NCI-H2227 treated with DMSO at 0.1 percent for 48 hours (cell line): ENCODE measurements at places on chromosomes 16 and 17.

GRCh38 chr16:10584981-10585438 lies 4.6 kb upstream of the EMP2 start:
- no peak for DNase-seq

- DNase-seq: no peak
Observed at GRCh38 chr17:78674156-78674555, 97.0 kb upstream of the DNAH17 start.

- DNase-seq: no peak
Observed at GRCh38 chr16:81121474-81121990, 25.3 kb upstream of the GCSH start.

- DNase-seq: no peak
Observed at GRCh38 chr16:69618721-69619120, 53.0 kb downstream of the NFAT5 start.

GRCh38 chr17:38447502-38448085 lies 19.3 kb downstream of the ARHGAP23 start:
- no peak for DNase-seq

DNA sequence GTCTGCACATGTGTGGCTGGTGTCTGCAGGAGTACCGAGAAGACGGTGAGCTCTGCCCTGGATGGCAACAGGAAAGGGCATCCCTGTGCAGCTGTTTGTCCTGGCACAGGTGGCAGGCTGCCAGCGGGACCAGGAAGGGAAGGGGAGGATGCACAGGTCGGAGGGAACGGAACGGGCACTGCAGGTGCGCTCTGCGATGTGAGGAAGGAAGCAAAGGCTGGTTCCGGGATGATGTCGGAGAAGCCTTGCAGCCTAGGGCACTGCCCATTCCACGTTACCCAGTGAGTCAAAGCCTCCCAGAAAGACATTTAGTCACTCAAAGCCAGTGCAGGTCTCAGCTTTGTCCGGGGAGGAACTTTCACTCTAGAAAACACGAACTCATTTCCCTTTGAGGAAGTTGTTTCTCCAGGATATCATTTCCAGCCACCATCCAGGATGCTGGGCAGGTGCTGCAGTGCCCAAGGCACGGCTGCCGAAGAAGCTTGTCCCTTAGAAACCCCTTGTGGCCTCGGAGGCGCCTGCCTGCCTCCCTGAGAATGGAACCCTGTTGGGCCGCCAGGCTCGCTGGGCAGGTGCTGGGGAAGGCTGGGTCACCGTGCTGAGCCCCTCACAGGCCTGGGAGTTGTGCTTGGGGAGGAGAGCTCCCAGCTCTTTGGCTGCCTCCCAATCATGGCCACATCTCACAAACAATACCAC lies 4.5 kb upstream of the TMEM235 start:
- DNase-seq: no peak

DNA sequence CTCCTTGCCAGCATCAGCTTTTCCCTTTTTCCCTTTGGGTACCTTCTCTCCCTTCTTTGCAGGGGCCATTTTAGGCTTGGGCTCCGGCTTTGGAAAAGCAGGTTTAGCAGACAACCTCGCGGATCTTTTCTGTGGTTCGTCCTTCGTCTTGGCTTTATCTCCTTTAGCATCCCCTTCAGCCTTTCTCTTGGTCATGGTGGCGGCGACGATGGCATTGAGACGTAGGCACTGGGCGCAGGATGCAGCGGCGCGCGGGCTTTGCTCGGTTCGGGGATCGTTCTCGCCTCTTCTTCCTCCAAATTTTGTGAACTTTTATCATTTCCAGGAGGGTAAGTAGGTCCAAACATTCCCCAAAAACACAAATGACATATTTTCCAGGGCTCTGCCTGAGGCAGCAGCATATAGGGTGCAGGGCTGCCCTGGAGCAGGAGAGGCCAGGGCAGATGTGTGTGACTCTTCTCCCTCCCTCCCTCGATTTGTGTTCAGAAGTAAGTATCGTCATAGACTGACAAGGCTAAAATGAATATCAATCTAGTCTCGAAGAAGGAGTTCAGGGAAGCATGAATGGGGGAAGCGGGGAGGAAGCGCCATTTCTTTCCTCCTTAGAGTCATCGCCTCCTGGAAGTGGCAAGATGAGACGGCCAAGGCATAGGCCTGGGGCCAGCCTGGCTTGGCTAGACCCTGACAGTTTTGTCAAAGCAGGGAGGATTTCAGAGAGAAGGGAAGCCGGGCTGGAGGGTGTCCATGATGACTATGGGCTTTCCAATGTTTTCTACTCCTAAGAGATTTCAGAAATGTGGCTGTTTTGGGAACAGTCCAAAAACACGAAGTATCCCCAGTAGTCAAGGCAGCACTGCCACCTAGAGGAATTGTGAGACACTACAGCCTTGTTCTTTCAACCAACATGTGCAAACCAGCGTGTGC lies 13.2 kb downstream of the CHCT1 start:
- DNase-seq: peak; percentile 83

DNA sequence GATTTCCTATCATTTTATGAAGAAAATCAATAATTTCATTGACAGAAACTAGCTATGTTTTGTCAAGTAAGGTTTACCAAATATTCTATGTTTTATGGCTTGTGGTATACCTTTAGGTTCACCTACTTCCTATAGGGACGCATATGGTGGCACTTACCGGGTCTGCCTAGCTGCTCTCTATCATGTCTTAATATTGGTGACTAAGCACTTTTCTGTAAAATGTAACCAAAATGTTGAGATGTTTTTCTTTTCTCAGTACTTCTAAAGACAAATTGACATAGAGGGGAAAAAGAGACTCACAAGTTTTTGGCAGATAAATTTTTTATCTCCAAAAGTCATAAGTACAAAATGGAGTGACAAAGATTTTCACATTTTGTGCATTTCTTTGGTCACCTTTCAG lies 22.6 kb upstream of the MYH4 start:
- DNase-seq: no peak

DNA sequence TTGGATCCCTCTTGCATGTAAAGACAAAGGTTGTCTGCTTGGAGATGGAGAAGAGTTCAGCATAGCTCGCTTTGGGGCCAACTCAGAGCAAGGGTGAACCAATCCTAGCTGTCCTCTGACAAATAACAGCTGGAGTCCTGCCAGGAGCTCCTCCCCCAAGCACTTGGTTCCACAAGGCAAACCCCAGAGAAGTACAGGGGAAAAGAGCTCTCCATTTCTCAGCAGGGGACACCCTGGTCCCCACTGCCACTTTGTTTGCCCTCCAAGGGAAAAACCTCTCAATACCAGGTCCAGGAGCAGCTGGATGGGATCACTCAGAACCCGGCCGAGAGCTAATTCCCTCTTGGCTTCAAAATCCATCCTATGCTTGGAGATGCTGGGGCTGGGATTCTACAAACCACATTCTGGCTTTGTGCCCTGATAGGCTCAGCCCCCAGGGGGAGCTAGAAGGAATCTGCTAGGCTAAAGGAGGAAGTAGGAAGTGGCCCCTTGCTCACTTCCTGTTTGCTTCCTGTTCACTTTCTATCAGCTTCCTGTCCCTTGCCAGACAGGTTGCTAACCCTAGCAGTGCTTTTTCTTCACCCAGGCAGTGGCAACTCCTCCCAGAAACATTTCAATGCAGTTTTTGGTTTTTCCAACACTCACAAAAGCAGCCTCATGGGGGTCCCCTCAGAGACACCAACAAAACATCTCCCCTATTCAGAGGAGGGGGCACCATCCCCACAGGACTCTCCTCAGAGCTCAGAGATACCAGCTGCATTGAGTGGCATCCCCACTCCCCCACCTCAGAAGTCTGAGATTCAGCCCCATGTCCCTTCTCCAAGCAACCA lies 30.7 kb downstream of the CDRT4 start:
- DNase-seq: no peak

DNA sequence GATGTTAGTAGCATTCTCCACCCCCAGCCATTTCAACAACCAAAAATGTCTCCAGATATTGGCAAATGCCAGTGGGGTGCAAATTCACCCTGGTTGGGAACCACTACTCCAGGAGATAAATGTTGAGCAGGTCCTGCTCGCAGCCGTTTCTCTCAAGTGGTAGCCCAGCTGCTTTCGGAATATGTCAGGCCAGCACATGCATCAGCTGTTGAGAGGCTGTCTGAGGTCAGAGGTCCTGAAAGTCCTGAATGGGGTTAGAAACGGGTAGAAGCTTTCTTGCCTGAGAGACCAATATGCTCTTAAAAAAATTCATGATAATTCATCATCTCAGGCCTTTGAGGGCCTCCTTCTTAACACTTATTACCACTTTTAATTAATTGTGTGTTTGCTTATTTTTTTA lies 31.0 kb downstream of the TEKT5 start:
- no peak for DNase-seq

DNA sequence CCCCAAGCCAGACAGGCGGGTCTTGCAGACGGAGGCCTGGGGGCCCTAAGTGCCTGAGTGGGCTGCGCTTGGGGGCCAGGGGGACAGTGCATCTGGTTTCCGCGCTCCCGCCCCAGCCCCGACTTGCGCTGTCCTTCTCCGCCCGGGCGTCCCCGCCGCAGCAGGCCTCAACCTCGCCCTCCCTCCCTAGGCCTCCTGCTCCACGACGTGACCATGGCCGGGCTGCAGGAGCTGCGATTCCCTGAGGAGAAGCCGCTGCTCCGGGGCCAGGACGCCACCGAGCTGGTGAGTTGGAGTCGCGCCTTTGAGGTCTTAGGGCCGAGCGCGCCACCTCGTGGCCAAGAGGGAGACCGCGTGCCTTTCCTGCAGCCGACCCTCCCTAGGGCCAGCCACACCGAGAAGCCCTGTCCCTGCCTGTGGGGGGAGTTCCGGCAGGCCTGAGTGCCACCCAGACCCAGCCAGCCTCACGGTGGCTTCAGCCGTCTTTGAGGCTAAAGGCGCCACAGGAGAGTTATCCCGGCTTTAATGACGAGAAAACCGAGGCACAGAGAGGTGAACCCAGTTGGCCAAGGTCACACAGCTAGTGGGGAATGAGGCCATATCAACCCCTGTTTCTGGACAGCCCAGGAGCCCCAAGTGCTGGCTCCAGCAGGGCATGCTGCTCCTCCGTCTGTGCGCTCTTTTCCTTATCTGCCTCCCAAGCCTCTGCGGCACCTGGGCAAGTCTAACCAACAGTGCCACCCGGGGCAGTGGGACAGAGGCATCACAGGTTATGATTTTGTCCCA lies 12.2 kb upstream of the NDRG4 start:
- DNase-seq: peak; percentile 69

DNA sequence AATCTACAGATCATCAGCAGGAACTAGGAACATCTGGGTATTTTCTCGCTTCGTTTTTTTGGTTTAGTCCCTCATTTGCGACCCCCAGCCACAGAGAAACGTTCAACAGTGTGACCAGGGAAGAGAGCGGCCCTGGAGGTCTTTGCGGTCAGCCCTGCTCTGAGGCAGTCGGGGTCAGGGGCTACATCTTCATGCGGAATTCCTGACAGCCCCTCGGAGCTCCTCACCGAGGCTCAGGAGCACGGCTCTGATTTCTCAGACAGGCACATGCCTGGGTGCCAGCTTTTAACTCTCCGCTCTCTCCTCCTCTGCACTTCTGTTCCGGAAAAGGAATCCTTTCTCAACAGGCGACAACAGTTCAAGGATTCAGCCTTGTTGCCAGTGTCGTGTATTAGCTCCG lies 8.0 kb upstream of the WDR45B start:
- DNase-seq: no peak

DNA sequence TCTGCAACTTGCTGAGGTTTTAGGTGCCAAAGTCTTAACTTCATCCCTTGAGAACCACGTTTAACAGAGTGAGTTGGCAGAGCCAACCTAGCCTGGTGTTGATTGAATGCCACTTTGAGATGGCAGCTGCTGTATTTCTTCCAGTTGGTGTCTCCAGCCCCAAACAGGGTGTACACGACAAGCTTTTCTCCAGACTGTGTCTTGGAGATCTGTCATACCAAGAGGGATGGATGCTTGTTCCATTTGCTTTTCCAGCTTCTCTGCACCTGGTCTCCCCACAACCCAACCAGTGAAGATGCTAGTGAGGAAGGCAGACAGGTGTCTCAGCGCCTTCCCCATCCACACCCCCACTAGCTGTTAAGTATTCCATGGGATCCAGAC lies 141.1 kb upstream of the HS3ST2 start:
- no peak for DNase-seq
